ENCODE measurements at places on chromosomes 11 and 22.

- no peak for DNase-seq
Observed at GRCh38 chr11:97567801-97568200, 1178.0 kb downstream of the JRKL start.

DNA sequence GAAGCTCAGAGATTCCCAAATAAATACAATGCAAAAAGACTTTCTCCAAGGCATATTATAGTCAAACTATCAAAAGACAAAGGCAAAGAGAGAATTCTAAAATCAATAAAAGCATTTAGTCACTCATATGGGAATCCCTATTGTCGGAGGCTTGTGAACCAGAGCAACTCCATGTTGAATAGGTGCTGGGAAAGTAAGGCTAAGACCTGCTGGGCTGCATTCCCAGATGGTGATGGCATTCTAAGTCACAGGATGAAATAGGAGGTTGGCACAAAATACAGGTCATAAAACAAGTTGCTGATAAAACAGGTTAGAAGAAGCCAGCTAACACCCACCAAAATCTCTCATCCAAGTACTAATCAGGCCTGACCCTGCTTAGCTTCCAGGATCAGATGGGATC, 84.5 kb downstream of the JRKL start:
- no peak for DNase-seq

- DNase-seq: no peak
Observed at GRCh38 chr22:39574779-39575551, 4.4 kb downstream of the CACNA1I start.

DNA sequence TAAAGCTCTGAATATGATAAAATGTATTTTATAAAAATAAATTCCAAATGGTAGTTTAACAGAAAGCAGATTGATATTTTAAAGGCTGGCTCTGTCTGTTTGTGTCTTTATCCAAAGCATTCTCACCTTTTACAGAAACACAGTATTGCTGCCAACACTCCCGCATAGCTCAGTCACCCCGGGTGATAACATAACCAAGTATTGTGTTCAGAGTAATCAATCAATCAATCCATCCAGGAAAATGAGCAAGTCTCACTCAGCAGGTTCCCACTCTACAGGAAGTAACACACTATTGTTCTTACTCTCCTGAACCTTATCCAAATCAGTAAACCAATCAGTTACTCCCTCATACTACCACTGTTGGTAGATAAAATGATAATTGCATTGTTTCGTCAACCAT, 203.4 kb downstream of the LRRC4C start:
- DNase-seq: no peak

- no peak for DNase-seq
Observed at GRCh38 chr11:2307501-2308331, 5.9 kb downstream of the TSPAN32 start.

GRCh38 chr11:9703280-9703679, 39.4 kb downstream of the SWAP70 start:
- no peak for DNase-seq

DNA sequence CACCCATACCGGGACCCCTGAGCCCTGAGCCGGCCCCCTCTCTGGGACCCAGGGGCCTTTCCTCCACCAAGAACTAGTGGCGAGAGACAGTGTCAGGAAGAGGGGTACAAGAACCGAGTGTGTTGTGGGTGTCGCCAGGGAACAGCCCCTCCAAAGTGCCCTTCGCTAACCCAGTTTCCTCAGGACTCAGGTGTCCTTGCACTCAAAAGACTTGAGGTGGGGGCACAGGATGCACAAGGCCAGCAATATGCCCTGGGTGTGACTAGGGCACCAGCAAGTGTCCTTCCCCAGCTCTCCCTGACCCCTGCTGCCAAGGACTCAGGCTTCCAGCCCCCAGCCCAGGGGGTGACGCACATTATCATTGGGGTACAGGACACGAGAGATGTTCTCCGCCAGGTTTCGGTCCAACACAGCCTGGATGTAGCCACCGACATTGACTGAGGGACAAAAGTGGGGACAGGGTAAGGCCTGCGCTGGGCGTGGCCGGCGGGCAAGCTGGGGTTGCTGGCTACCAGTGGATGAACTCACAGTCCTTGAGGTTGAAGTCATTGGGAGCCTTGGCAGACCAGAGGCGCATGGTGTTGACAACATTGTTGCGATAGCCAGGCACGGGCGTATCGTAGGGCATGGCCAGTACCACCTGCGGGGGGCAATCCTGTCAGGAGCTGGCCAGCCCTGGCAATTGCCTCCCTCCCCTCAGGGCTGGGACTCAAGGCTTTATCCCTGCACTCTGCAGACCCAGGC, 4.7 kb downstream of the PYGM start:
- no peak for DNase-seq

GRCh38 chr11:15845261-15845660, 511.1 kb downstream of the SOX6 start:
- no peak for DNase-seq

DNA sequence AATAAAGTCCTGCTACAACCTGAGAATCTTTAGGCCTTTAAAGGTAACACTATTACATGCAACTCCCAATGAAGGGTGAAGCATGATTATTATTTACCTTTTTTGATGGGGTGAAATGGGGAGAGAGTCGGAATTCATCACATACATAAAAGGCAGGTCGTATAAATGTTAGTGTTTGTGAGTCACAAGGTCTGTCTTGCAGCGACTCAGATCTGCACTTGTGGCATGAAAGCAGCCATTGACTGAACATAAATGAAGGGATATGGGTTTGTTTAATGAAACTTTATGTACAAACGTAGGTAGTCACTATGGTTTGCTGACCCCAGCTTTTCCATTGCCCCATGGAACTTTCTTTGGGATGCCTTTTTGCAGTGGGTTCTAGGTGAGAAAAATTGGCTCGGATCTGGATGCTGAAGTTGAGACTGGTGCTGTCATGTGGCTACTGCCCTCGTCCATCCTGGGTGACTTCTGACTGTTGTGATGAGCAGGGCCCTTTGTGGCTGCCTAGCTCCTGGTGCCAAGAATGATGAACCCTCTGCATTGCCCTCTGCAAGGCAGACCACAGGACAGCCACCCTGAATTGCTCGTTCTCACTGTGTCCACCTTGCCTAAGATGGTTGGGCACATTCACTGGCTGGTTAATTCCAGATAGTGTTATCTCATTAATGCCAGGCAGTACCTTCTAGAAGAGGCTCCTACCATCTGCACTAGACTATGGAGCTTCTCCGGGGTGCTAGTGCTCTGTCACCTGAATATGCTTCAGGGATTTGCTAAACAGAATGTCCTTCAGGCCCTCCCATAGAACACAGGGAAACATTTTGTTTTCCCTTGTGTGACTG, 11.3 kb downstream of the GGTLC2 start:
- no peak for DNase-seq

DNA sequence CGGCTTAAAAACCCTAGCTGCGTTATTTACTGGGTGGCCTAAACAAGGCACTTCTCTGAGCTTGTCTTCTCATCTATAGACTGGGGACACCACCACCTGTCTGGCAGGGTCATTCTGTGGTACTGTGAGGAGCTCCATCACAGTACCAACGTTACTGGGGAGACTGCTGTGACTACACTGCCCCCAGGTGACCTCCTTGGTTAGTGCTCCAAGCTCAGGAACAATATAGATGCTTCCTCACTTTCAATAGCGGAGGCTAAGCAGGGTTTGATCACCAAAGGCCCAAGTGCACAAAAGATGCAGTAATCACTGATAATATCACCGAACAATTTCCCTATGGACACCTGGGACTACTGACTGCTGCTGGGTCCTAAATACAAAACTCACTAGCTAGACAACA, 18.8 kb downstream of the PRPF19 start:
- DNase-seq: no peak

DNA sequence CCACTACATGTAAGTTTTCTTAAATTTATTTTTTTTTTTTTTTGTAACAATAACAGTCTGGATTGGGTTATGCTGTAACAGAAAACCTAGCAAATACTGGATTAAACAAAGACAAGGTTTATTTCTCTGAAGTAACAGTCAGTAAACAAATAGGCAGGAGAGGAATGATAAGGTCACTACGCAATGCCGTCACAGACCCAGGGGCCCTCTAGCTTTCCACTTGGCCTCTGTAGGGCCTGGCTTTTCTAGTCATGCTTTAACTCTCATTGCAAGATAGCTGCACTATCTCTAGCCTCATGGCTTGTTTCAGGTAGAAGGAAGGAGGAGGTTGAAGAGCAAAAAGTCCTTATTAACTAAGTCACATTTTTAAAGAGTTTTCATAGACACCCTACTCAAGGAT, 6.5 kb downstream of the OR10A6 start:
- no peak for DNase-seq

DNA sequence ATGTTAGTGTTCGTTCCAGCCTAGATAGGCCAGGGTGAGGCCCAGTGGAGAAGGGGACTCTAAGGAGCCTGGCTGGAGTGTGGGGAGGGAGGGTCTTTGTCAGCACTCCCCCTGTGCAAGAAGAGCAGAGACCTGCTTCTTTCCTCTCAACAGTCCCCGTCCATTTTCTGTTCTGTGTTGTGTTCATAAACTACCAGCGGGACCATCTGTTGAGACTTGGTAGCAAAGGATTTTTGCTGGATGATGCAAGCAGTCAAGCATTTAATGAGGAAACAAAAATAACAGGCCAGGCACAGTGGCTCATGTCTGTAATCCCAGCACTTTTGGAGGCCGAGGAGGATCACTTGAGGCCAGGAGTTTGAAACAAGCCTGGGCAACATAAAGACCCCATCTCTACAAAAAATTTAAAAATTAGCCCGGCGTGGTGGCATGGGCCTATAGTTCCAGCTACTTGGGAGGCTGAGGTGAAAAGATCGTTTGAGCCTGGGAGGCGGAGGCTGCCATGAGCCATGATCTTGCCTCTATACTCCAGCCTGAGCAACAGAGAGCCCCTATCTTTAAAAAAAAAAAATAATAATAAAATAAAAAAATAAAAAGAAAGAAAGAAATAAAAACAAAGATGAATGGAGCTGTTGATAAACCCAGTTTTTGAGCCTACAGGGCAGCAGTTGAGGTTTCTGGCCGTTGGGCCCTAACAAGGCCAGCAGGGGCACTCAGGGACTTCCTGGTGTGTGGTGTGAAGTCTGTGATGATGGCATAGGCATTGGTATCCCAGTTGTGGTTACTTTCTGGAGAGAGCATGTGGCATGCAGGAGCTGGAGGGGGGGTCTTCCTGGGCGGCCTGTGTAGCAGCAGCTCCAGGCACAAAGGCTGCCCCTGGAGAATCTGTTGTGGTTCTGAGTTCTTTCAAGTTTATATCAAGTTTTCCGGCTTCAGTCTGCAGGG, 1.7 kb upstream of the TXNRD2 start:
- DNase-seq: no peak

DNA sequence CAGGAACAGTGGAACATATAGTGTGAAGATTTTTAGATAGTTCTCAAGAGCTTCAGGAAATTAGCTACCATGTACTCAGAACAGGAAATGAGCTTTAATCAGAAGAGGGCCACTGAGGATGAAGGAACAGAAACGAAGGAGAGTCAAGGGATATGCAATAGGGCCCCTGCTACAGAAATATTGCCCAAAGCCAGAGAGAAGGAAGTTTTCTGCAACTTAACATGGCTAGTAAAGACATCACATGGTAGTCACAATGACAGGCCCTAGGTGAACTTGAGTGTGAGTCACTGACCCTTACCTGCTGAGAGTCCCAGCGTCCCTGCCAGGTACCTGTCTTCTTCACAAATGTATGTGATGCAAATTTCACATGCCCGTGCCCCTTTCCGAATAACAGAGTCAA, 25.2 kb upstream of the CARD16 start:
- no peak for DNase-seq

DNA sequence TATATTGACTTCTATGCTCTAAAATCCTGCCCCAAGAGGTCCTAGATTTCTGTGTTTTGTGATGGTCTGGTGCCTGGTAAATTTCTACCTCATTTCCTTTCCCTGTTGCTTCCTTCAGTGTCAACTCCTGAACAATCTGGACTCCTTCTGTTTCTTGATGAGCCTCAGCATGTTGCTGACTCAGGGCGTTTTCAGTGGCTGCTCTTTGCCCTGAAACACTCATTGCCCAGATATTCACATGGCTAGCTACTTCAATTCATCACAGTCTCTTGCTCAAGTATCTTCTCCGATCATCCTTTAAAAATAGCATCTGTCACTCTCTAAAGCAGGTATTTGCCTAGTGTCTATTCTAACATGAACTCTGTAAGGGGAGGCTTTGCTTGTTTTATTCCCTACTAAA, 526.3 kb upstream of the RAG2 start:
- no peak for DNase-seq

DNA sequence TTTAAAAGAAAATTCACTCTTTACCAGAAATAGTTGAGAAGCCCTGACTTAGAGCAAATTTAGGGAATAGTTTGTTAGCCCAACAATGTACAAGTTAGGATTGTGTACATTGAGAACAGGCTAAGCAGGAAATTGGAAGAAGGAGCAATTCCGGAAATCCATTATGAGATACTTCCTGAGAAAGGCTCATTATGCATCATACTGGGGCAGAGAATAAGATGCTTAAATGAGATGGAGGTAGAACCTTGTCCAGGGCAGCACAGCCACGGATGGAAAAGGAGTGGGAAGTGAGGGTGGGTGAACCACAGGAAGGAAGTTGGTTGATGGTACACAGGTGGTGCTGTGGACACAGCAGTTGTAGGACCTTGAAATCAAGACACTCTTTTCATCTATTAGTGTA, 180.2 kb downstream of the PGR start:
- DNase-seq: no peak

- DNase-seq: no peak
Observed at GRCh38 chr11:118310781-118311485, 6.4 kb downstream of the CD3E start.

- DNase-seq: no peak
Observed at GRCh38 chr11:60978546-60979380, 7.3 kb downstream of the CD6 start.

- no peak for DNase-seq
Observed at GRCh38 chr11:115724666-115725065, 220.5 kb upstream of the CADM1 start.

- no peak for DNase-seq
Observed at GRCh38 chr11:16840951-16841350, 102.5 kb downstream of the C11orf58 start.

DNA sequence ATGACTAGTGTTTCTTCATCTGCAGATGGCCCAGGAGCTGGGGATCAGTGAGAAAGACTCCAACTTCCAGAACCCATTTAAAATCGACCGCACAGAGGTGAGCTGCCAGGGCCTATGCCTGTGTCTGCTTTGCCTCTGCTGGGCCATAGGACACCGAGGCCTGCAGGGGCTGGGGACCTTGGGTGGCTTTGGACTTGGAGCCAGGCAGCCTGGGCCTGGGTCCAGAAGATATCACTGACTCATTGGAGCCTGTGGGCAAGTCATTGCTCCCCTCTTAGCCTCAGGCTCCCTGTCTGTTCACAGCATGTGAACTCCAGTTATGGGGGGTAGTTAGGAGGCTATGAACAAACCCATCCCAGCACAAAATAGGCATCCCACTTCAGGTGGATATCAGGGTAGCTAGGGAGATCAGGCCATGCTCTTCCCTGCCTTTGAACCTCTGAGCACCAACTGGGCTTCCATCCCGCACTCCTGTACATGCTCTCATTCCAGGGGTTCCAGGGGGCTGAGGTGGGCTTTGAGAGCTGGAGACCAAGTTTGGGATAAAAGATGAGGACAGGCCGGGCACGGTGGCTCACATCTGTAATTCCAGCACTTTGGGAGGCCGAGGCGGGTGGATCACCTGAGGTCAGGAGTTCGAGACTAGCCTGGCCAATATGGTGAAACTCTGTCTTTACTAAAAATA, 13.4 kb downstream of the CCDC134 start:
- DNase-seq: no peak

- DNase-seq: no peak
Observed at GRCh38 chr11:45968901-45969300, 46.4 kb downstream of the LARGE2 start.

All from D721Med (cell line).